ENCODE measurements at places on chromosomes 1 and 21.

DNA sequence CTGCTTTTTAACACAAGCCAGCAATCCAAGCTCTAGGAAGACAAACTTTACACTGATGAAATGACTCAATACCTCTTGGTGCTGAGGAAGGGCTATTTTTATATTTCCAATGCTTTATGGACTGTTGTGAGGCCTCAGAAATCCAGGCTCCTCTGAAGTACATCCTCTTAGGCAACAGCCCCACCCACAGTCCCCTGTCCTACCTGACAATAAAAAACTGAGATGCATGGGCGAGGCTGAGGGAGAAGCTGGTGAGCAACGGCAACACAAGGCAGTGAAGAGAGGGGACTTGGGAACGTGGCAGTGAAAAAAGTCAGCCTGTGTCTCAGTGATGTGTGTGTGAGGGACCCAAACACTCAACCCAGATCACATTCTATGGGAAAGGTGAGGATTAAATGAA lies 10.1 kb upstream of the CPT2 start:
- no peak for DNase-seq

- no peak for DNase-seq
Observed at GRCh38 chr1:238499021-238499420, 608.3 kb upstream of the ZP4 start.

GRCh38 chr1:30253361-30253760 lies 470.0 kb downstream of the MATN1 start:
- no peak for DNase-seq

- DNase-seq = no peak
Observed at GRCh38 chr21:46125846-46126301, 28.0 kb downstream of the COL6A2 start.

DNA sequence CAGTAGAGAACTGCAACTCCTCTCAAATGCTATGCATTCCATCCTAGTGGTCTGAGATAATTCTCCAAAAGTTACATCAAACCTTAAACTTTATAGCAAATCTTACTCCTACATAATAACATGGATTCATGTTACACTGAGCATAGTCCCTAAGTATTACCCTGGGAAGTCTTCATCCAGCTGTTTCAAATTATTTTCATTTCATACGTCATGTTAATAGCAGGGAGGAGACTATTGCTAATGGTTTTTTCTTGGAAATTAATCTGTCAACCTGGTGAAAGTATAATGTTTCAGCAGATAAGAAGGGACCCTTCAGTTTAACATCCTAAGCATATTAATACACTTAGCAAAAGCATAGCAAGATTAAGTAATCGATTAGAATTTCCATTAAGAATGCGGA lies 318.1 kb downstream of the USP25 start:
- DNase-seq = no peak

- no peak for DNase-seq
Observed at GRCh38 chr1:247829656-247830055, 5.7 kb upstream of the OR14A16 start.

Measured in activated naive CD4-positive, alpha-beta T cell treated with Interleukin-2 at 50 U/mL for 16 hours (primary cell).